ENCODE measurements at places on chromosomes 1 and 21. TPM values are rescaled to one million over a fixed set of nuclear protein-coding genes. Genes with fewer than 3 reads are reported as not detected.

MTMR11 gene
- 8.6 TPM for total RNA-seq

IL12RB2 gene
- 0.92 TPM for total RNA-seq

DNA sequence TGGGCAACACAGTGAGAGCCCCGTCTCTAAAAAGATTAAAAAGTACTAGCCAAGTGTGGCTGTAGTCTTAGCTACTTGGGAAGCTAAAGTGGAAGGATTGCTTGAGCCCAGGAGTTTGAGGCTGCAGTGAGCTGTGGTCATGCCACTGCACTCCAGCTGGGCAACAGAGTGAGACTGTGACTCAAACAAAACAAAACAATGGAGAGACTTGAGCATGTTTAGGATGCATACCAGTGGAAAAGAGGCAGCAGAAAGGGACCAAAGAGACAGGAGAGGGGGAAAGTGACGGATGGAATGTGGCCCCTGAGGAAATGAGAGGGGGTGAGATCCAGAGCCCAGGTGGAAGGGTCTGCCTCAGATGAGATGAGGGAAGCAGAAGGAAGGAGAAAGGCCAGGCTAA lies 358.9 kb downstream of the RPS6KC1 start:
- H3K4me1 ChIP-seq, result no peaks in the 10 kb centered on the region
- no peak overlapping the region for H3K27ac ChIP-seq
- H3K27me3 ChIP-seq, result no peaks in the 10 kb centered on the region
- no peaks in the 10 kb centered on the region for H3K36me3 ChIP-seq

INAVA gene
- total RNA-seq, result 184 TPM

DNA sequence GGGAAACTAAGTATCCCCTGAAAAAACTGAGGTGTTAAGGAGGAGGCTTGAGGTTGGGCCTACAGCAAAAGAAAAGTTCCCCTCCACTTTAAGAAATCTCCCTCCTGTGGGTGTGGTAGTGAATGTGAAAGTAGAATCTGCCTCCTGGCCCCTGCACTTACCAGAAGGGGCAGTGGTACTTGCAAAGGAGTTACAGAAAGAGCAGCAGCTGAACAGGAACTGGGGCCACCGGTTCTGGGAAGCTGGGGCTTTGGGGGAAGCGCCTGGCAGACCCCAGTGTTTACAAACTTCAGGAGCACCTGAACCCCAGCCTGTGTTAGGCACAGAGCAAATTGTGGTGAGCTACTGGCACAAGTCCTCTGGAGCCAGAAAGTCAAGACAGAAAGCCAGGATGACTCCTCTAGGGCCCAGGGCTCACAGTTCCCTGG lies 250.2 kb upstream of the FGGY start:
- H3K27me3 ChIP-seq, result no peaks in the 10 kb centered on the region
- H3K4me3 ChIP-seq, result no peak overlapping the region
- DNase-seq, result peak; percentile 69
- no peaks in the 10 kb centered on the region for H3K36me3 ChIP-seq
